GM13976 (cell line): ENCODE measurements at places on chromosomes 4 and X.

GRCh38 chr4:115515772-115516171, 402.4 kb upstream of the NDST4 start:
- peak; percentile 6 for DNase-seq

GRCh38 chr4:184267206-184267608, 49.5 kb upstream of the ENPP6 start:
- no peak for DNase-seq

GRCh38 chrX:153853180-153853901, 23.0 kb upstream of the PDZD4 start:
- DNase-seq: no peak

- DNase-seq: peak; percentile 26
Observed at GRCh38 chrX:74510401-74510800, 89.1 kb downstream of the SLC16A2 start.

- DNase-seq: no peak
Observed at GRCh38 chr4:8646296-8647093, 53.9 kb downstream of the CPZ start.

GRCh38 chrX:71081330-71082123, 13.4 kb upstream of the SNX12 start:
- peak; percentile 7 for DNase-seq

DNA sequence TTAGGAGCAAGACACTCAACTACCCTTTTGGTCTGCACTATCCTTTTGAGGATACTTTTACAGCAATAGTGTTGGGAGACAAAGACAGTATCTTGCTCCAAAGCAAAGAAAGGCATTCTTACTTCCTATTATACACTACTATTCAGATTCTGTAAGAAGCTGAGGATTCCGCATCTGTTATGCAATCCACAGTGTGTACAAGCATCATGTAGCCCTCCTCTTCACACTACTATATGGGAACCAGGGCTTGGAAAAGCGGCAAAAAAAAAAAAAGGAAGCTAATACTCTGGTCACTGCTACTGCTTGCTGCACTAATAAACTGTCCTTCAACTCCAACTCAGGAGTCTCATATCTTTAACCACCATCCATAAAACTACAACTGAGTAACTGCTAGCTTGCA, 59.1 kb downstream of the FBXW7 start:
- no peak for DNase-seq

DNA sequence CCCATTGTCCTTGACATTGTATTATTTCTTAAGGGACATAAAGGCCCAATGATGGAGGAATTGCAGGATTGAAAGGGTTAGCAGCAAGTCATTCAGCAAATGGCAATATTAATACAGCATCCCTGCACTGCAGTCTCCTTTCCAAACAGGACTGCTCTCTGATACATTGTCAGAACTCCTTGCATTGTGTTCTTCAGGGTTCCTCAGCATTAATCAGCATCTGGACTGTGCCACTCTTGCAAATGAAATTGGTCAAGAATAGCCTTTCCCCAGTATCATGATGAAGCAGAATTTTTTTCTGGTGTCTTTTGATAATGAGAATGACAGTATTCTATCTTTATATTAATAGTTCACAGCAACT, 272.6 kb upstream of the HAND2 start:
- no peak for DNase-seq

- no peak for DNase-seq
Observed at GRCh38 chr4:147770831-147771230, 38.9 kb downstream of the ARHGAP10 start.

DNA sequence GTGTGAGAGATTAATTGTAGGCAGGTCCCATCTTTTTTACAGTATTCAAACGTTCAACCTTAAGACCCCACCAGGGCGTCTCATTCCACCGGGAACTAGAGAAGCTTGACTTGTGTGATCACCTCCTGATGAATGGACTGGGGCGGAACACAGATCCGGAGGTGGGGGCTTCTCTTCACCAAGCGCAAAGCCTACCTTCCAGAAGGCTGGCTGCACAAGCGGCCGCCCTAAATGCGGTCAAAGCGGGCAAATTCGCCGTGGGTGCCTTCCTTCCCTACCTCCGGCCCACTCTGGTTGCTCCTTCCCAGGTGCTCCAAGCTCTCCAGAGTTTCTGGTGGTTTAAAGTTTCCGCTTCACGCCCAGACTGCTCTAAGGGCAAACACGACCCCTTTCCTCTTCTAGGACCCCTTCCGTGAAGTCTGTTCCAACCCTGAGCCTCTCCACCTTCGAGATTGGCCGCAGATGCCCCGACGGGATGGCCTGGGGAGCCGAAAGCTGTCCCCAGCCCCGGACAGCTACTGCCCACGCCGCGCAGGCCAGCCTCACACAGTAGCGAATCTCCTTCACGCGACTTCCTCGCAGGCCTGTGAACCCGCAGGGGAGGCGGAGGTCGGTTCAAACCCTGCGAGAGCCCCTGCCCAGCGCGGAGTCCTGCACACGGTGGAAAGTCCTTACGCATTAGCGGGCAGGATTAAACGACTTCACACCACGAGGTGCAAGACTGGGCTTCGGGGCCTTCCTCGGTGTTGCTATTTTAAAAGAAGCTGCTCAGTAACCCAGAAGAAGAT, 1.6 kb upstream of the WWC2 start:
- DNase-seq: peak; percentile 36

DNA sequence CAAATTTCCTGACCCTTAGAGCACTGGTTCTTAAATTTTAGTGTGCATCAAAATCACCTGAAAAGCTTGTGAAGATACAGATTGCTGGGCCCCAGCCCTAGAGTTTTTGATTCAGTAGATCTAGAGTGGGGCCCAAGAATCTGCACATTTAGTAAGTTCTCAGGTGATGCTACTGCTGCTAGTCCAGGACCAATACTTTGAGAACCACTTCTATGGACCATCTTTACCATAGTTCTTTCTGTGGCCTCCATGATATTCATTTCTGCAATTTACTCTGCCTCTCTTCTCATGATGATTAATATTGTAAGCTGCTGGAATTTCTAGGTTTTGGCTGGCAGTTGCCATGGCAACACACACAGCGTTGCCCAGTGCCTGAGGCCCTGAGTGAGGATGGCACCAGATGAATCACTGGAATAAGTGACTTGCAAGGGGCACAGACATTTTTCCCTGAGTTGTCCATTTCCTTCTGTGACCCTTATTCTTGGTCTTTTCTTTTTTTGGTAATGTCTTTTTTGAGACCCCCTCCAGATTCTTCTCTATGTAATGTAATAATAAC, 83.6 kb downstream of the PPP1R2C start:
- no peak for DNase-seq

DNA sequence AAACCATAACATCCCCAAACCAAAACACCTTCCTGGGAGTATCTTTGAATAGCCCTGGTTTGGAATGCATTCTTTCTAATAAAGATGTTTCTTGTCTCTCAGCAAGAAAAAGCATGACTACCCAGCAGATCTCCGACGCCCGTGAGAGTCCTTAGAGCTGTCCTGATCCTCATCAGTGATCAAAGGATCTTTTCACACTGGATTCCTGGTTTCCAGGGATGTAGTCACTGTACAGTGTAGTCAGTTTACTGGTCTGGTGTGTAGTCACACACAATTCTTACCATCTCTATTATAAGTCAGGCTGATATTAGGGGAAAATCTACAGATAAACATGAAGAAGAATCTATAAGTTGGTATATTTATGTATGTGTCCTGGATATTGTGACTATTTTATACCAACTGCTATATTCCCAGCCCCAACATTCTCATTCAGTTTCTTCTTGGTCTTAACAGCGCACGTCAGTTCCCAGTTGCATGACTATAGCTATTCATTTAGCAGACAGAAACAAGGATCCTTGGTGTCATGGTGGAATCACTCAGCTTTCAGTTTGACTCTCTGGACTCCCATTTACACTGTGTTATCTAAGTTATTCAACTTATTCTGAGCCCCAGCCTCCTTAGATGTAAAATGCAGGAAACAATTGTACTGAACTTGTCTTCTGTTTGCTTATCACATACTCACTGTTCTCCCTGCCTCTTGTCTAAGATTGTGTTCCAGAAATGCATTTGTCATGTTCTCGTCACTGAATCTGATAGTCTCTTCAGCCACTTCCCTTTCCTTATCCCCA, 68.3 kb downstream of the SLIT2 start:
- DNase-seq: no peak

GRCh38 chr4:74133786-74134499, 24.0 kb upstream of the MTHFD2L start:
- peak; percentile 21 for DNase-seq

- DNase-seq: no peak
Observed at GRCh38 chrX:44022964-44023363, 49.8 kb upstream of the NDP start.

- no peak for DNase-seq
Observed at GRCh38 chr4:113880240-113881028, 99.0 kb downstream of the ARSJ start.

DNA sequence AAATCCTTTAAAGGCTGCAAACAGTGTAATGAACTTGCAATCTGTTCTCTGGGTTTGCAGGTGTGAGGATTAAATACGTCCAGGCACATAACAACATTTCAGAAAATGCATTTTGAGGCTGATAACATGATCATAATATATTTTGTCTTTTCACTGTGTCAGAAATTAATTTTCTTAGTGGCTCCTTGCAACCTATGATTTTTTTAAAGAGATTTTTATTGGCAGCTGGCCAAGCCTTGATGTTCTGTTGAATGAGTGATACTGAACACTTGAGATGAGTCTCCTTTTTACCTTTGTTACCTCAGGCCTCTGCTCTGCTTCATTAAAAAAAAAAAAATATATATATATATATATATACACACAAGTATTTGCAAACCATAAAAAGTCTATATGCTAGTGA, 68.2 kb upstream of the TENM3 start:
- DNase-seq: no peak

DNA sequence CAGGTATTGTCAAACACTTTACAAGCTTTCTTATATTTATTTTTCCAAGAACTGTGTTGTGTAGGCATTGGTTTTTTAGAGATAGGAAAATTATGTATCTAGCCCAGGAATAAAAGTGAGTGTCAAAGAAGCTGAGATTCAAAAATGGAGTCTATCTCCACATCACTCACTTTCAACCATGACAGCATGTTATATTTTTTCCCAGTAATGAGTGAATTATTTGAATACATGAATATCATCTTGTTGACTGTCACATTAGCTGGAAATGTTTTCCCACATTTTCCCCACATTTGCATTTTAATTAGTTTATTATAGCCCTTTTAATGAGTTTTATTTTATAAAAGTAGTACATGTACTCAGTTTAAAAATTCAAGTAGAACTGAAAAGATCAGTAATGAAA, 693.7 kb downstream of the PCDH18 start:
- no peak for DNase-seq

- no peak for DNase-seq
Observed at GRCh38 chr4:141763374-141763773, 127.0 kb downstream of the IL15 start.

DNA sequence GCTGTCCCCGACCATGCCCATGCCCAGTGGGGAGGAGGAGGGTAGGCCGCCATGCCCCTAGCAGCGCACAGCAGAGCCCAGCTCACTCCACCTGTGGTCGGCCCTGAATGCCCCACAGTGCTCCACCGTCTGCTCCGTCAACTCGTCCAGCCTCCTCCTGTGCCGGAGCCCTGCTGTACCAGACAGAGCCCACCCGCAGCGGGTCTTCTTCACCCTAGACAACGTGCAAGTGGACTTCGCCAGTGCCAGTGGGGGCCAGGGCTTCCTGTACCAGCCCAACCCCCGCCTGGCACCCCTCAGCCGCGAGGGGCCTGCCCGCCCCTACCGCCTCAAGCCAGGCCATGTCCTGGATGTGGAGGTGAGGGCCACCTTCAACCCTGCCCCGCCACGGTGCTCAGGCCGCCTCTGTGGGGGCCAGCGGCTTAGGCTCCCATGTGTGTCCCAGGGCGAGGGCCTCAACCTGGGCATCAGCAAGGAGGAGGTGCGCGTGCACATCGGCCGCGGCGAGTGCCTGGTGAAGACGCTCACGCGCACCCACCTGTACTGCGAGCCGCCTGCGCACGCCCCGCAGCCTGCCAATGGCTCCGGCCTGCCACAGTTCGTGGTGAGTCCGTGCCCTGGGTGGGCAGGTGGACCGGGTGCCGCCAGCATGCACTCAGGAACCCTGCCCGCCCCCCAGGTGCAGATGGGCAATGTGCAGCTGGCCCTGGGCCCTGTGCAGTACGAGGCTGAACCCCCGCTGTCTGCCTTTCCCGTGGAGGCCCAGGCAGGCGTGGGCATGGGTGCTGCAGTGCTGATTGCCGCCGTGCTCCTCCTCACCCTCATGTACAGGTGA, 6.9 kb upstream of the SRPK3 start:
- DNase-seq: no peak

- no peak for DNase-seq
Observed at GRCh38 chr4:112648263-112649054, 11.5 kb downstream of the LARP7 start.

DNA sequence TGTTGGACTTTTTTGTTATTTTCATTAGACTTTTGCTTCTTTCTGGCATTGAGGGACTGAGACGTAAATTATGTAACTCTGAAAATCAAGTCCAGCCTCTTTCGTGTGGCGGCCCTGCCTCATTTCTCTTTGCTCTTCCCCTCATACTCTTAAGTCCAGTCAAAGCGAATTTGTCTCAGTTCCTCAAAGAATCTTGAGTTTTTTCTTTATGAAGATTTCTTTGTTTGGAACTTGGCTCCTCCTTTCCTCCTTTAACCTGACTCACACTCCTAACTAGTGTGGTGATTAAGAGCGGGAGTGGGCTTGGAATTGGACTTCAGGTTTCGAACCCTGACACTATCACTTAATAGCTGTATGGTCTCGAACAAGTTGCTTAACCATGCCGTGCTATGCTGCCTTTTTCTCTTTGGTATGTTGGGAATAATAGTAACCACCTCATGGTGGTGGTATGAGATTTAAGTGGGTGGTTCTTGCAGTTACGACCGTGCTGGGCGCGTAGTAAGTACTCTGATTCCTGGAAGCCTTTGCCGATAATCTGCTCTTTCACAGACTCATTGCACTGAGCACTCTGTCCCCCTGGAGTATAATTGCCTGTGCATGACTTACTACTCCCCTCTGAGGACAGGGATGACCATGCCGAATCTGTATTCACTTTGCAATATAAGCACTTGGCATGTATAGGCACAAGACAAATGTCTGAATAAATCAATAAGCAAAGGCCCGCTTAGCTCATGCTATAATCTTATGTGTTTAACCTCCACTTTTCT, 19.1 kb downstream of the FNIP2 start:
- no peak for DNase-seq

- DNase-seq: no peak
Observed at GRCh38 chr4:111696505-111696904, 448.7 kb upstream of the FAM241A start.

DNA sequence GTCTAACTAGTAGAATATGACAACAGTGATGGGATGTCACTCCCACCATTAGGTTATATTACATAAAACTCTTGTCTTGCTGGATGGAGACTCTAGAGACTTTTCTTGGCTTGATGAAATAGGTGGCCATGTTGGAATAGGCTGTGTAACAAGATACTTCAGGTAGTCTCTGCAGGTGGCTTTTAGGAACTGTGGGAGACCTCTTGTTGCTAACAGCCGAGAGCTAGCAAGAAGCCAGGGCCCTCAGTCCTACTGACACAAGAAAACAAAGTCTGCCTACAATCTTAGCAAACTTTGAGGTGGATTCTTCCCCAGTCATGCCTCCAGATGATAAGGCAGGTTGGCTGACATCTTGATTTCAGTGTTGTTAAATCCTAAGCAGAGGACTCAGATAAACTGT, 72.5 kb downstream of the GNL3L start:
- no peak for DNase-seq
